Stimulated activated CD4-positive, alpha-beta T cell treated with anti-CD3 and anti-CD28 coated beads, Interleukin-4, amount 100 ng/mL, for 4 hours (primary cell): ENCODE measurements at places on chromosomes 2 and 18.

DNA sequence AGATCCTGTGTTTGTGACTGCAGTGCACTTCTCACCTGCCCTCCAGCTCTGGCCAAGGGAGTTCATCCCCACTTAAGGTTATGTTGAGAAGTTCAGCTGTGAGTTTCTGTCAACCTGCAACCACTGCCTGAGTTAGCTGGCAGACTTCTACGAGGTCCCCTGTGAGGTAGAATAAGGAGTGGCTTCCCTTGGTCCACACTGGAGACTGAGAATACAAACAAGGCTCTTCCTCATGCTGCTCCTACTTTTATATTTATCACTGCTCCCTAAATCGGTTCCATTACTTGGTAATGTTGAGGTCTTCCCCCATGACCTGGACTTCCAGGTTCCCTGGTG is 353.2 kb upstream of the CWC22 start:
- DNase-seq, result no peak

DNA sequence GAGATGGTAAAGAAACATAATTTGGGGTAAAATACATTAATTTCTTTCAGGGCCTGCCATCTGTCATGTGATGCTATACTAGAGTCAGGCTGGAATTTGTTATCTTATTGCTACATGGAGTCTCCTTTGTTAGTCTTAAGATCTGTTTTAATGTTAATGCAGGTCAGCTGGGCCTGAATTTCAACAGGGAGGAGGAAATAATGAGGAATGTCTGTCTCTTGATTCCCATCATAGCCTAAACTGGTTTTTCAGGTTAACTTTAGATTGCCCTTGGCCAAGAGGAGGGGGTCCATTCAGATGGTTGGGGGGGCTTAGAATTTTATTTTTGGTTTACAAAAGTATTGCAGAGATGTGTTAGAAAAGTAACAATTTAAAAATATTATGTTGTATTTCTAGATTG is 19.0 kb upstream of the FEZ2 start:
- DNase-seq, result no peak

GRCh38 chr18:72444111-72444797 is 99.9 kb downstream of the CBLN2 start:
- no peak for DNase-seq

- DNase-seq, result no peak
Measured at GRCh38 chr2:106970471-106971261, 84.7 kb upstream of the ST6GAL2 start.

GRCh38 chr2:42590176-42590575 is 21.7 kb downstream of the MTA3 start:
- no peak for DNase-seq

DNA sequence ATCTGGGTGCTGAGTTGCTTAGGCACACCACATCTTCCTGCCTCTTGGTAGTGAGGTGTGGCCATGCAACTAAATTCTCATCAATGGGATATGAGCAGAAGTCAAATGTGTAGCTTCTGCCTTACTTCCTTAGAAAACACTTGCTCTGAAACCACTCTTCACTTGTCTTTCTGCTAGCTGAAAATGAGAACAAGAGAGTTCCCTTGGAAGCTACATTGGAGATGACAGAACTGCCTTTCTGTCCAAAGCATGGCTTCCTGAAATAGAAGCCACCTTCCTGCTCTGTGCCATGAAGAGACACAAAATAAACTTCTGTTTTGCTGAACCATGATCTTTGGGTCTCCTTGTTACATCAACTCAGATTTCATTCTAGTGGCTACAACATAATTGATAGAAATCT is 659.9 kb downstream of the IRS1 start:
- no peak for DNase-seq

DNA sequence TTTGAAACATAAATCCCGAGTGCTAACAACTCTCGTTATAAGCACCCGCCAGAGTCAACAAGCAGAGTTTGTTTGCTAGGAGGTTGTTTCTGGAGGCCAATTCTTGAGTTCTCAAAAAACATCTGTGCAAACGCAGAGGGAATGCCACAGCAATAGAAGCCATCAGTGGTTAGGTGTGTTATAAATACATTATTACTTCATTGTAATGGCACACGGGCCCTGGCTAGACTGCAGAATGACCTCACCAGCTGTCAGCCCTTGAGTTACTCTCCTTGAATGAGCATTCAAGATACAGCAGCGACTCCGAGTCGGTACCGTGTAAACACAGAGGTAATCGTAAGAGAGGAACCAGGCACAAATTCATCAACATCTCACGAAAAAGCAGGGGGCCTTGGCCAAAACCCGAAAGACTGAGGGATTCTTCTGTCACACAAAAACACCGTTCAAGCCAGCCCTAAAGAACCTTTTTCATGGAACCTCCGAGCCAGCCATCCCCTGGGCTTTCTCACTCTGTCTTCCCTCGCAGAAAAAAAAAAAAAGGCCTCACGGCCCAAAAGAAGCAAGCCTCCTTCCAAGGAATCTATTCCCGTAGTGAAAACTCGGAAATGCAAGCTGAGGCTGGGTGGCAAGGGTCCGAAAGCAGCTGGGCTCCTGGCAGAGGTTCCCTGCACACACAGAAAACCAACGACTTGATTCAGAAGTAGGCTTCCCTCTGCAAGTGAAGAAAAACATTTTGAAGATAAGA is 133.7 kb upstream of the MEIS1 start:
- DNase-seq, result no peak
